ENCODE measurements at places on chromosomes 12 and 14. TPM values are rescaled to one million over a fixed set of nuclear protein-coding genes. Genes with fewer than 3 reads are reported as not detected.

- no peaks in the 10 kb centered on the region for H3K4me1 ChIP-seq
- H3K27me3 ChIP-seq, result no peaks in the 10 kb centered on the region
- H3K4me3 ChIP-seq, result no peak within 1 kb of the TSS
- H3K36me3 ChIP-seq, result no peaks in the 10 kb centered on the region
- no peak within 1 kb of the TSS for H3K27ac ChIP-seq
Measured at GRCh38 chr14:88005050-88005481, at the start of gene GPR65. Gene GPR65, plus strand, starts transcription at chr14:88005135. Its CDS starts 5,713 bp downstream, at chr14:88010848.

Gene GLRX5
- total RNA-seq, result 68.0 TPM

Gene SLC5A8
- total RNA-seq, result not detected

DNA sequence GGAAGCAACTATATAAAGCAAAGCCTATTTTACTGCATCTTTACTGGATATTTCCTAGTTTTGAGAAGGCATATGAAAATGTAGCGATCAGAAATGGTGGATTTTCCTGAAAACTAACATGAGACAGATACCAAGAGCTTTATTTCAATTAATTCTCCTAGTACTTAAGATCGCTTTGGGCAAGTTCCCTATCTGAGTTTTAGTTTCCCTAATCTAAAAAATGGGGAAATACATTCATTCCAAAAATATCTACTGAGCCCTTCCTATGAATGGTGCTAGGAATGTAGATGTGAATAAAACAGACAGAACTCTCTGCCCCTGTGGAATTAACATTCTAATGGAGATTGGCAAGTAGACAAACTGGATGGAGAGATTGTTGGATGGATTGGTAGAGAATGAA, 8.4 kb downstream of the CATSPERB start:
- H3K4me1 ChIP-seq, result no peaks in the 10 kb centered on the region
- no peaks in the 10 kb centered on the region for H3K27me3 ChIP-seq
- H3K36me3 ChIP-seq, result no peaks in the 10 kb centered on the region

DNA sequence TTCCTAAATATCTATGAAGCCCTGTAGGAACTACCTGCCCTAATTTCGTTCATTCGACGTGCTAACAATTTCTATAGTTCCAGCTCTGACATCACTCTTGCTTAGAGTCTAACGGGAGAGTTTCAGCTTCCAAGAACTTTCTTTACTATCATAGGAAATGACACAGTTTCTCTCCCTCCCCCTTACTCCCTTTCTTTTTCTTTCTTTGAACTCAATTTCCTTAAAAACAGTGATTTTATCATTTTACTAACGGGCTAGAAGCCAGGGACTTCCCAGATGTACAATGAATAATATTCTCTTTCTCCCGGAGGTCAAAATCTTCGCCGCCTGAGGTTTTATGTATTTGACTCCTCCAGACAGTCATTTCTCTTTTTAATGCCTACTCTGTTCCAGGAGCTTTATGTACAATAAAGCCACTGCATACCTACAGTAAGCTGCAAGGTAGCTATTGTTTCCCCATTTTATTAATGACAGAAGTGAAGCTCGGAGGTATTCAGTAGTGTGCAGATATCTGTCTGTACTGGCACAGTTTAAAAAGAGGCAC, 15.7 kb downstream of the SMCO2 start:
- no peak overlapping the region for H3K4me3 ChIP-seq
- H3K27ac ChIP-seq, result no peak overlapping the region
- no peaks in the 10 kb centered on the region for H3K36me3 ChIP-seq
- DNase-seq, result no peak

Gene SCFD1
- 54.6 TPM for total RNA-seq

Gene CCDC177
- total RNA-seq, result not detected

DNA sequence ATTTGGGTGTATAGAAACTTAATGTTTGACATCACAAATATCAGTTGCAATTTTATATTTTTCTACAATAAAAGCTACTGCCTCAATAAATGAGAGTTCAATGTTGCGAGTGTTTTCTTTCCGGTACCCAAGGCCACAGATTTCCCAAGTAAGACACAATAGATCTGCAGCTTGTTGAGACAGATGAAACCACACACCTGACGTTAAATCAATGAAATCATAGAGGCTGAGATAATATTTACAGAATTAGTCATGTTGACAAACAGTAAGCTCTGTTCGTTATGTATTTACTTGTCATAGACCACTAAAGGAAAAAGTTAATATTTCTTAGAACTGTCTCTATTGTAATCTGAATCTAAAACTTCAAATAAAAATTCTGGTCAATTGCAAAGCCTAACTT, 49.2 kb upstream of the PTHLH start:
- H3K27ac ChIP-seq, result no peak overlapping the region
- no peaks in the 10 kb centered on the region for H3K36me3 ChIP-seq
- DNase-seq, result no peak
- peaks cover 3% of the 10 kb centered on the region for H3K4me1 ChIP-seq
- H3K4me3 ChIP-seq, result no peak overlapping the region

Gene INHBE
- total RNA-seq, result 8.6 TPM

Gene C14orf132
- not detected for total RNA-seq

Gene ADAMTS20
- 0.09 TPM for total RNA-seq

DNA sequence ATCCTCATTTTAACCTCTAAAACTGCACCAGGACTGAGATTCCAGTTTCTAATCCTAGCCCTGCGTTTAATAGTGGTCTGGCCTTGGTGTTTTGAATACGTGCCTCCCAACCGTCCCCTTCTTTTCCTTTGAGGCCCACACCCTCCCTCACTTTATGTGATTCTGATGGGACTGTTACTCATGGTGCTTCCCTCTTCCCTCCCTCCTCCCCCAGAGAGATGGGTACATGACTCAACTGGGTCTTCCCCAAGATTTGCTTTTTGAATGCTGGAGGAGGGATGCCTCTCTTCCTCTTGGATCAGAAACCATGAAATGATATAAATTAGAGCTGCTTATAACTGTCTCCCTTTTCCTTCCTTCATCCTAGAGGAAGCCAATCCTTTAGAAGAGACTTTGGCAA, 8.2 kb upstream of the PPP2R5E start:
- peaks cover 10% of the 10 kb centered on the region for H3K4me1 ChIP-seq
- H3K27me3 ChIP-seq, result no peaks in the 10 kb centered on the region
- H3K36me3 ChIP-seq, result no peaks in the 10 kb centered on the region
- DNase-seq, result no peak
- no peak overlapping the region for H3K27ac ChIP-seq
- H3K4me3 ChIP-seq, result no peak overlapping the region

DNA sequence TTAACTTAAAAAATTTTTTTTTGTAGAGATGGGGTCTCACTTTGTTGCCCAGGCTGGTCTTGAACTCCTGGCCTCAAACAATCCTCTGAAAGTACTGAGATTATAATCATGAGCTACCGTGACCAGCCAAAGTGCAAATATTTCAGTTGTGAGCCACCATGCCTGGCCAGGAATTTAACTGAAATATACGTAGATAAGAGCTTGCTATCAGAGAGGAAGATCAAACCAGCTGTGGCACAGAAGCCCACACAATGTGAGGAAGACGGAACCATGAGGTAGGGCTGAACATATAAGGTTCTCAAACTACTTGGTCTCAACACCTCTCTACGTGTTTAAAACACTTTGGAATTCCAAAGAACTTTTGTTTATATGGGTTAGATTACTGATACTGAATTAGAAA, 29.1 kb downstream of the ATG14 start:
- no peaks in the 10 kb centered on the region for H3K27me3 ChIP-seq
- H3K4me3 ChIP-seq, result no peak overlapping the region
- peaks cover 24% of the 10 kb centered on the region for H3K4me1 ChIP-seq
- peaks cover 28% of the 10 kb centered on the region for H3K36me3 ChIP-seq
- peak overlapping the region; percentile 58 for H3K27ac ChIP-seq
- no peak for DNase-seq

DNA sequence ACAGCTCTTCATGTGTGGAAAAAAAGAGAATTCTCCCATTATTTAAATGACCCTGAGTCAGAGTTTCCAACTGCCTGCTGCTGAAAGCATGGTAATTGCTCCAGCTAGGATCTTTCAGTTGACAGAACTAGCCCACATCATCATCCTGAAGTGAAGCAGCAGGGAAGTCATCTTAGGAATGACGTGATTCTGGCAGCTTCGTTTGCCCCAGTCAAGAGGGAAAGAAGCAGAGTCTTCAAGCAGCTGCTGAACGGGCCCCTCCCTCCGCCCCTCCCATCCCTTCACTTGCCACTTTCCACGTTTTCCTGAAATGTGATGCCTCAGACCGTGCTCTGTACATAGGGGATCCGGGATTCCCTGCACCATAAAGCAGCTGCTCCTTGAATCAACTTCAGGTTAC, 455.0 kb upstream of the TMEM132C start:
- H3K4me1 ChIP-seq, result no peaks in the 10 kb centered on the region
- H3K36me3 ChIP-seq, result no peaks in the 10 kb centered on the region
- no peak for DNase-seq
- H3K27ac ChIP-seq, result no peak overlapping the region
- H3K27me3 ChIP-seq, result no peaks in the 10 kb centered on the region

DNA sequence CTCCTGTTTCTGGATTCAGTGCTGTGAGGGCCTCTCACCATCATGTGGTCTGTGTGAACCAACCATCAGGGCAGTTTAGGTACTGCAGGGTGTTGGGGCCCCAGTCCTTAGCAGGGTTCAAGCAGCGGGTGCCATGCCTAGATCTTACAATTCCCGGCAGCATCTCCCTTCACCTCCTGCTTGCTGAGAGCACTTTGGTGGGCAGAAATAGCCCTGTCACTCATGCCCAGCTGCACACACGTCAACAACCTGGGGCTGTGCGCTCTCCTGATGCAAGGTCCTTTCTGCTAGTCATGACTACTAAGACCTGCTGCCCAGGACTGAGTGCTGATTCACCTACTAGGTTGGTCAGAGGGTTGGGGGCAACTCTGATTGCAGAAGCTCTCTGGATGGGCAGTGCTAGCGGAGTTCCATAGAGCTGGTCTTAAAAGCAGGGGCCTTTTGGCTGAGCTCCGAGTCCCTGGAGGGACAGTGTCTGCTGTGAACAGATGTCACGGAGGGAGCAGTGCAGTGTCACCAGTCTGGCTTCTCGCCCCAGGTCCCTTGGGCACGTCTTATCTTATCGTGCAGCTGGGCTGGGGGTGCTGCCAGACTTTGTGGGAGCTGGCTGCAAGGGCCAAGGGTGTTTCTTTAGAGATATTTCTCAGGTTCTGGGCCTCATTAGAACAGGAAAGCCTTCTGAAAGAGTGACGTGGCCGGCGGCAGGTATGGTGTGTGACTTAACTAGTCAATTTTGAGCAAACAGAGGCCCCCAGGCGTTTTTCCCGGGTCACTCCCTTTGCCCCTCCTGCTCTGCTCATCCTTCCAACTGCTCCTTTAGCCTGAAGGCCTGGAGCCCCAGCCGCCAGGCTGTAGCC, 71.8 kb downstream of the NINJ2 start:
- peak overlapping the region; percentile 96 for H3K27ac ChIP-seq
- no peaks in the 10 kb centered on the region for H3K27me3 ChIP-seq
- DNase-seq, result peak; percentile 96
- peak overlapping the region; percentile 23 for H3K4me3 ChIP-seq
- no peaks in the 10 kb centered on the region for H3K36me3 ChIP-seq

- H3K4me3 ChIP-seq, result no peak overlapping the region
- no peaks in the 10 kb centered on the region for H3K36me3 ChIP-seq
- no peaks in the 10 kb centered on the region for H3K4me1 ChIP-seq
- DNase-seq, result no peak
Measured at GRCh38 chr12:59250766-59251165, 330.5 kb upstream of the LRIG3 start.

Gene RPL10L
- total RNA-seq, result not detected

GRCh38 chr12:97016163-97016562, 109.1 kb downstream of the NEDD1 start:
- no peak overlapping the region for H3K4me3 ChIP-seq
- no peaks in the 10 kb centered on the region for H3K36me3 ChIP-seq
- no peak for DNase-seq
- no peaks in the 10 kb centered on the region for H3K27me3 ChIP-seq
- no peak overlapping the region for H3K27ac ChIP-seq

DNA sequence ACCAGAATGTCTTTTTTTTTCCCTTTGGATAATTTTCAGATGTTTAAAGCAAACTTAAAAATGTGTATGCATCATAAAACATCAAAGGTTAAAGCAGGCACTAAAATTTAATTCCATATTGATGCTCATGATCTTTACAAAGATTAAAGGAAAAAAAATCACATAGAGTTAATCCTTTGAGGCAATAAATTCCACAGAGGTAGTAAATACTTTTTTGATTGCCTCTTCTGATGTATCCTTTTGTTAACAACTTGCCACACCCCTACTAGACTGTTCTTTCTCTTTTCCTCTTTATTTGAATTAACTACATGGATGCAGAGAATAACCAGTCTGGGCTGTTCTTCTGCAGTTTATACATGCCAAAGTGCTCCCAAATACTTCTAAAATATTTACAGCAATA, 45.2 kb upstream of the KCNJ8 start:
- no peak overlapping the region for H3K4me3 ChIP-seq
- no peak overlapping the region for H3K27ac ChIP-seq
- H3K27me3 ChIP-seq, result no peaks in the 10 kb centered on the region
- no peaks in the 10 kb centered on the region for H3K4me1 ChIP-seq

DNA sequence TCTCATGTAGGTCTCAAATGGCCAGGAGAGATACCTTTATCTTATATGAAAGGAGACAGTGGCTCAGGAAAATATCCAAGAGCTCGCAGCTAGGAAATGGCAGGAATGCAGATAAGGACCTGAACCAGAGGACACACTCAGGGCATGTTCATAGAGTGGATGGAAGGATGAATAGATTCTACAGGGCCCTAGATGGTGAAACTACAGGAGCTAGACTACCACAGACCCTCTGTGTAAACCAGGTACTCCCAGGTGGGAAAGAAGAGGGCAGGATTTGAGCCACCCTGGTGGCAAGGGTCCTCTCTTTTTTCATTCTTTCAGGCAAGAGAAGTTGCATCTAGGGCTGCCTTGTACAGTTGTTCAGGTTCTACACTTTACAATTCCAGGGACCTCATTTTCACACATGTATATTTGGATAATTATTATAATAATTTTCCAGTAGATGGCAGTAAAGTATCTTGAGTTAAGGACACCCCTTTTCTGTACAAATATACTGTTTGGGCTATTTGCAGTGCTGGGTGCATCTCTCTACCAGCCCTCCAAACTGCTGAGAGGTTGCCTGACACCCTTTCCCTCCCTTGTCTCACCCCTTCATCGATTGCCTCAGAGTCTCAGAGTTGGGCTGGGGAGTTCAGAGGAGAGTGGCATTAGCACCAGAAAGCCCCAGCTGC, 10.5 kb upstream of the ZDHHC22 start:
- H3K4me3 ChIP-seq, result no peak overlapping the region
- no peak overlapping the region for H3K27ac ChIP-seq
- no peaks in the 10 kb centered on the region for H3K4me1 ChIP-seq
- H3K36me3 ChIP-seq, result no peaks in the 10 kb centered on the region

Gene CD4
- 0.27 TPM for total RNA-seq

GRCh38 chr14:90851327-90852036, 35.3 kb upstream of the TTC7B start:
- H3K4me3 ChIP-seq, result no peak overlapping the region
- H3K27ac ChIP-seq, result no peak overlapping the region
- H3K27me3 ChIP-seq, result no peaks in the 10 kb centered on the region
- DNase-seq, result no peak
- H3K36me3 ChIP-seq, result no peaks in the 10 kb centered on the region

- no peak overlapping the region for H3K4me3 ChIP-seq
- no peaks in the 10 kb centered on the region for H3K36me3 ChIP-seq
- H3K27me3 ChIP-seq, result no peaks in the 10 kb centered on the region
- no peaks in the 10 kb centered on the region for H3K4me1 ChIP-seq
Measured at GRCh38 chr12:18888047-18888446, 150.1 kb downstream of the CAPZA3 start.

All from K562 (cell line).